CD4-positive, alpha-beta T cell treated with Interleukin-17A for 4 hours (primary cell): ENCODE measurements at places on chromosomes 13 and 19.

DNA sequence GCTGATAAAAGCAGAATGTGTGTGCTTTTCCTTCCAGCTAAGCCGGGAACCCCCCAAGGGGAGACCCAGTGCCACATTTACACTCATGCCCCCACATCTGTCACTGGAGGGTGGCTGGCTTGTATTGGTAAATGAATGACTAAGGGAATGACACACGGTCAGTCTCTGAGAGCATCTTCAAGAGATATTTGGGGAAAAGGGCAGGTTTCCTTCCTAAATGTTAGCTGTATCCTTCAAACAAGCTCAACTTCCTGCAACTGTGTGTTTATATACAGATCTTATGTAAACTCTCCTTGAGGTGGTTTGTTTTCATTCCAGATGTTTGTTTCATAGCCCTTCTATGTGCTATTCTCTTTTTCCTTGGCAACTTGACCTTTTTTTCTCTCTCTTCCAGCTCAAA is 192.6 kb downstream of the COL4A1 start:
- no peak for DNase-seq

GRCh38 chr13:51091839-51092238 is 19.2 kb downstream of the C13orf42 start:
- DNase-seq = no peak

GRCh38 chr19:29815231-29815630 is 3.4 kb downstream of the CCNE1 start:
- DNase-seq = no peak

DNA sequence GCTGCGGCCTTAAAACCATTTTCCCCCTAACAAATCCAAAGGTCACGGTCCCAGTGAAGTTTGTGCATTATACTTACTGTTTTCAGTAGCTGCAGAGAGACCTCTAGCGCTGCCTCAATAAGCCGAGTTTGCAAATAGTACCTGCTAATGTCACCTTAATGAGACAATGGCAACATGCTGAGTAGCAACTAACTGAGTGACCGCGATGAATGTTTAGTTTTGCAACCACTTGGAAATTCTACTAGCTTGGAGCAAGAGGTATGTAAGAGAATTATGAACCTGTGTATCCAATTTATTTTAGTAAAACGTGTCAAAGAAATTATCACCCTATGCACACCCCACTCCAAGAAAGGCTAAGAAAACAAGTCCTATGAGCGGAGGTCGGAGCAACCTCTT is 1.2 kb downstream of the KPNA3 start:
- peak; percentile 35 for DNase-seq

DNA sequence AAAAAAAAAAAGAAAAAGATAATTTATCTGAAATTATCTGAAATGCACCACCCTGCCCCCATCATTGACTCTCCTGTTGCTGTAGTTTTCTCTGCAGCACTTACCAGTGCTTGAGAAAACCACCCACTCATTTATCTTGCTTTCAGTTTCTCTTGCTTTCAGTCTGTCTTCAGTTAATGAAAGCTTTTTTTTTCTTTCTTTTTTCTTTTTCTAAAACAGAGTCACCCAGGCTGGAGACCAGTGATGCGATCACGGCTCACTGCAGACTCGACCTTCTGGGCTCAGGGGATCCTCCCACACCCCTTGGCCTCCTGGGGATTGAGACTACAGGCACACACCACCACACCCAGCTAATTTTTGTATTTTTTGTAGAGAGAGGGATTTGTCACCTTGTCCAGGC is 4.3 kb upstream of the ACP5 start:
- peak; percentile 48 for DNase-seq

DNA sequence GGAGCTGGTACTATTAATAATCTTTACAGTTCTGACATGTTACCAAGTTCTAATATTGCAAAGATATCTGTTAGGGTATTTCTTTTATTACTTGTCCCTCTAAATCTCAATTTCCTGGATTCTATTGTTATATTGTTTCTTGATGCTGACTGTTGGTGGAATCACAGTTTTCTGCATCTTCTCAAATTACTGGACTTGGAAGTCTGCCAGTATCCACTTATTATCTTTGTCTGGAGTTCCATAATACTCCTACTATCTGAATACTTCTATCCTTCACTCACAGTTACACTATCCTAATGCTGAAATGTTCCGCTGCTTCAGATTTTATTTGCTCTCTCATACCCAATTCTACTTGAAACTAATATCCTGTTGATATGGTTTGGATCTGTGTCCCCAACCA is 1985.7 kb upstream of the PRR20A start:
- no peak for DNase-seq
